ENCODE measurements at places on chromosomes 5 and 9.

GRCh38 chr9:18338042-18338441 lies 135.9 kb upstream of the ADAMTSL1 start:
- DNase-seq = no peak

DNA sequence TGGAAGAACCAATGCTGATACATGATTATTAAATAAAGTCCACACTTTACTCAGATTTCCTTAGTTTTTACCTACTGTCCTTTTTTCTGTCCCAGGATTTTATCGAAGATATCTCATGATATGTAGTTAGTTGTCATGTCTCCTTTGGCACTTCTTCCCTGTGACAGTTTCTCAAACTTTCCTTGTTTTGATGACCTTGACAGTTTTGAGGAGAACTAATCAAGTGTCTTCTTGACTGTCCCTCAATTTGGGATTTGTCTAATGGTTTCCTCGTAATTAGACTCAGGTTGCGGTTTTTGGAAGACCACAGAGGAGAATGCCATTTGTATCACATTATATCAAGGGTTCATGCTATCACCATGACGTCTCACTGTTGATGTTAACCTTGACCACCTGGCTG lies 483.1 kb upstream of the ZNF608 start:
- DNase-seq = no peak

- no peak for DNase-seq
Measured at GRCh38 chr9:28365728-28366127, 792.4 kb upstream of the C9orf72 start.

- no peak for DNase-seq
Measured at GRCh38 chr5:135986401-135986800, 31.6 kb upstream of the LECT2 start.

- no peak for DNase-seq
Measured at GRCh38 chr5:170632266-170632984, 128.6 kb downstream of the KCNIP1 start.

- DNase-seq = no peak
Measured at GRCh38 chr5:6943197-6944112, 230.2 kb downstream of the TENT4A start.

DNA sequence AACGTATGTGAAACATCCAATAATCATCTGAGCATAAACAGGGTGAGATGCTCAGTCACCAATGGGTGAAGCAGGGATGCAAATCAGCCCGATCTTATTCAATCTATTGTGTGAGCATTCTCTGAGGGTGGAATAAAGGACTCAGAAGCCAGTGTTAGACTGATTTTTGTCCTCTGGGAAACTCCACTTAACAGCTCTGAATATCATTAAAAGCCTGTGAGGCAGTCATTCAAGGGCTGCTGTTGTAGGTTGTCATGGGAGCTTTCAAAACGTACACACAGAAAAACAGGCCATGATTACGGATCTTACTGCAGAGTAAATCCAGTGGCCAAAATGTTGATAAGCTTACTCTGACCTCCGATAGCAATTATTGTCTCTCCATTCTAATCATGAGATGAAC lies 266.5 kb upstream of the EFNA5 start:
- no peak for DNase-seq

DNA sequence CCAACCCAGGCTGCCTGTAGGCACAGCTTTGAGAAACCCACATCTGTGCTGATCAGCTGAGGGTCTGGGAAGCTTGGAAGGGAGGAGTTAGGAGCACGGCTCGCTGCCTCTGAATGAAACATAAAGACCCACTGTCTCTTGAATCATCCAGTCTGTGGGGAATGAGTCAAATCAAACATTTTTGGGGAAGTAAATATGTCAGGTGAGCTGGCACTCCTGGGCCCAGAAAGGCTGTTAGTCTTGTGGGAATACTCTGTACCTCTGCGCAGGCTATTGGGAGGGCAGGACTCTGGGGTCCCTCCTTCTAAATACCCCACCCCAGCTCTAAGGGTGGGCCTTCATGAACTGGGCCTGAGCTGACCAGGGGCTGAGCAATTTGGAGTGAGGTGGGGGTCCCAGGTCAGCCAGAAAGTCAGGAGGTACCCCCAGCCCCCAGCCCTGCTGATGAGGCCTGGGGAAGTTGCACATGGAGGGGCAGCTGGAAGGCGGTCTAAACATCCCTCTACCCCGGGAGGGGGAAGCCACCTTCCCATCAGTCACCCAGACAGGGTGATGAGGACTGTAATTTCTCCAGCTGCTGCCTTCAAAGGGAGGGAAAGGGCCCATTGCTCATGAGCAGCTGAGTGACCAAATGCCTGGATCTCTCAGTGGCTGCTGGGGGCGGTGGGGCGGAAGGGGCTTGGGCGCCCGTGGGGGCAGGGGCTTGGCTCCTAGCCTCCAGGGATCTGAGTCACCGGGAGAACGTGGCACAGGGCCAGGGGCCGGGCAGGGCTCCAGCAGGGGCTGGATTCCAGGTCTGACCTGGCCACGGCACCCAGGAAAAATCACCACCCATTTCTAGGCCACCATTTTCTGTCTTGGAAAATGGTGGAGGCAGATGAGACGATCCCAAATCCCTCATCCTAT lies 10.8 kb downstream of the FIBCD1 start:
- DNase-seq = peak; percentile 25

GRCh38 chr5:124408738-124409453 lies 337.5 kb downstream of the ZNF608 start:
- DNase-seq = no peak

GRCh38 chr5:36311956-36312355 lies 10.3 kb upstream of the RANBP3L start:
- DNase-seq = no peak

DNA sequence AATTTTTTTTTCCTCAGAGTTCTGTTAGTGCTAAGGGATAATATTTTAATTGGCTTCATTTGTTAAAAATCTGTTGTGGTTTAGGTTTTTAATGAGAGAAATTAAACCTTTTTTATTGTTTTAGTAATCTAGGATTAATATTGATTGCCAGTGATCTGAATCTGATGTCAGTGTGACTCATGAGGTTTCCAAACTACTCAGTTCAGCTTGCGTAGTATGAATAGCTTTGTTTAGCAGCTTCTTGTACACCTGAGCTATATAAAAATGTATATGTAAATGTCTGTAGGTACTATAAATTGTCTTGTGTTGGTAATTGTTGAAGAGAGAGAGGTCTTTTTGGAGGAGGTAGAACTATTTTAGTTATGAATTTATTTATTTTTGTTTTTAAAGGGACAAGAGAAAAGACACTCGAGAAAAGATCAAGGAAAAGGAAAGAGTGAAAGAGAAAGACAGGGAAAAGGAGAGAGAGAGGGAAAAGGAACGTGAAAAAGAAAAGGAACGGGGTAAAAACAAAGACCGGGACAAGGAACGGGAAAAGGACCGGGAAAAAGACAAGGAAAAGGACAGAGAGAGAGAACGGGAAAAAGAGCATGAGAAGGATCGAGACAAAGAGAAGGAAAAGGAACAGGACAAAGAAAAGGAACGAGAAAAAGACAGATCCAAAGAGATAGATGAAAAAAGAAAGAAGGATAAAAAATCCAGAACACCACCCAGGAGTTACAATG lies 26.3 kb downstream of the SREK1 start:
- no peak for DNase-seq
